ENCODE measurements at places on chromosomes 7 and 10.

GRCh38 chr10:71433768-71434744 lies 37.3 kb downstream of the CDH23 start:
- no peak for DNase-seq

DNA sequence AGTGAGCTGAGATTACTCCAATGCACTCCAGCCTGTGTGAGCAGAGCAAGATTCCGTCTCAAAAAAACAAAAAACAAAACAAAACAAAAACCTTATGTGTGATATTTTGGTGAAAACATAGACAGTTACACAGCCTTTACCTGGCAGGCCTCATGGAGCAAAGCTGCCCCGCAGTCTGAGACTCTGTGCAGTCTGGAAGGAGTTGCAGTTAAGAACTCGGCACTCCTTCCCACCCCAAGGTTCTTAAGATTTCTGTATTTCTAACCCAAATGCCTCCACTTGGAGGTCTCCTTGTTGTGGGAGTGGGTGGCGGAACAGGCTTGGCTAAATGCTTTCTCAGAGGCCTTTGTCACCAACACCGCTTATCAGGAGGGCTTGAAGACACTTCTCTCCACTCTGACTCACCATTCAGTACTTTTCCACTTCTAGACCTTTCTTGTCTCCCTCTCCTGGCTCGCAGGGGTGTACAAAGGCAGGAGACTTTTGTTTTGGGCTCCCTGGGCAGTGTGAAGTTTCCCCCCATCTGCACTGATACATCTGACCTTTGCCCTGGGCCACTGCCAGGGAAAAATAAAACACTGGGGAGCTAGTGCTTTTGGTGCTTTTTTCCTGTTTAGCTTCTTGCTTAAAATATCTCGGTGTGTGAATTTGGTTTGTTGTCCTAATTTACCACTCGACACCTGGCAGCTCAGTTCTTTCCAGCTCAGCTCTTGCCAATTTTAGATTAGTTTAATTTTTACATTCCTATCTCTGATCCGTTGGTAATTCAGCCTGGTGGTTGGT lies 51.3 kb upstream of the MAGI2 start:
- no peak for DNase-seq

GRCh38 chr10:85619832-85620231 lies 746.8 kb downstream of the GRID1 start:
- DNase-seq = no peak

- DNase-seq = no peak
Observed at GRCh38 chr7:75573477-75574019, 81.4 kb downstream of the SPDYE5 start.

DNA sequence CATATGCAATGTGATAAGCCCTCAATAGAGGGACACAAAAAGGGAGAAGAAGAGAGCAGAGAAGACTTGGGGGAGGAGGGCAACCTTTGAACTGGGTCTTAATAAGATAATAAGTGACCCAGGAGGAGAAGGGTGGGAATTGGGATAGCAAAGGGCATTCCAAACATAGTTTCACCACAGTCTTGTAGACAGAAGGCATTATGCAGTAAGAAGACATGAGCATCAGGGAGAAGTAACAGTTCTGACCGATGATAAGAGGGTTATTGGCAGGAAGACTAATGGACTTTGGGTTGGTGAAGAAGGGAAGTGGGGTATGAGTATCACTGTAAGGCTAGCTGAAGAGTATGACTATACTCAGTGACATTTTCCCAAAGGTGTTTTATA lies 63.6 kb downstream of the TES start:
- DNase-seq = no peak

DNA sequence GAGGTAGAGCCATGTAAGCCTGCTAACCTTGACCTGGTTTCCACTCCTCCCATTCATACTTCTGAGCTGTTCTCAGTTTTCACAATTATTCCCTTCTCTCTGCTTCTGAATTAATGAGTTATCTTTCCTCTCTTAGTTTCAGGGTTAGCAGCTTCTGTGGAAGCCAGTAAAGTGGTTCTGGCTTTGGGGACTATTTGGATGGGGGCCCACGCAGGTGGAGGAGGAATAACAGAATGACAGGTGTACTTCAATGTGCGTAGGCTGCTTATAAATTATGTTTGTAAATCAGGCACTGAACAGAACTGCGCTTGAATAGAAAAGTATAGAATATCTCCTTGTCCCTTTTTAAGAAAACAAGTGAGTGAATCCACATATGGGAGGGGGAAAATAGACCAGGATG lies 128.9 kb upstream of the GAD2 start:
- no peak for DNase-seq

- no peak for DNase-seq
Observed at GRCh38 chr10:4740471-4740870, 85.5 kb upstream of the AKR1E2 start.

- DNase-seq = peak; percentile 65
Observed at GRCh38 chr7:156515911-156516790, 124.4 kb upstream of the RNF32 start.

DNA sequence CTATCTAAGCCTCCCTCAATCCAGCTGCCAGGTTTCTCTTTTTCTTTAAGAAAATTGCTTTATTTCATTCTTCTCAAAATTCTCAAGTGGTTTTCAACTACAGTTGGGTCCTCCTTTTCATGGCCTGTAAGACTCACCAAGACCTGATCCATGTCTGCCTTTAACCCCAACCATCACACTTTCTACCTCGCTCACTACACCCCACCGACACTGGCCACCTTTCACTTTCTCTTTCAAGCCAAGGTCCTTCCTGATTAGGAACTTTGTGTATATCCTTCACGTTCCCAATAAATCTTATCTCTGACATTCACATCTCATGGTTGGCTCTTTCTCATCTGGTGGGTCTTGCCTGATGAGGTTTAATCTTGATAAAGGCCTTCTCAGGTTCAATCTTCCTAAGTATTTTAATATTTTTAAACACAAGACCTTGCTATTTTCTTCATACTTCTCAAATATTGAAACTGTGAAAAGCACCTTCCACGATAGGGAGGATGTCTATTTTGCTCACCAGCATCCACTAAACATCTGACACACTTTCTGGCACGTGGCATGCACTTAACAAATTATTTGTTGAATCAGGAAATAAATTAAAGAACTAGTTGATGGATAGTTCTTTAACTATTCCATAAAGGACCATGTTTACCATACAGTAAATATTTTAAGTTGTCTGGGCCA lies 624.8 kb downstream of the GRID1 start:
- DNase-seq = no peak

DNA sequence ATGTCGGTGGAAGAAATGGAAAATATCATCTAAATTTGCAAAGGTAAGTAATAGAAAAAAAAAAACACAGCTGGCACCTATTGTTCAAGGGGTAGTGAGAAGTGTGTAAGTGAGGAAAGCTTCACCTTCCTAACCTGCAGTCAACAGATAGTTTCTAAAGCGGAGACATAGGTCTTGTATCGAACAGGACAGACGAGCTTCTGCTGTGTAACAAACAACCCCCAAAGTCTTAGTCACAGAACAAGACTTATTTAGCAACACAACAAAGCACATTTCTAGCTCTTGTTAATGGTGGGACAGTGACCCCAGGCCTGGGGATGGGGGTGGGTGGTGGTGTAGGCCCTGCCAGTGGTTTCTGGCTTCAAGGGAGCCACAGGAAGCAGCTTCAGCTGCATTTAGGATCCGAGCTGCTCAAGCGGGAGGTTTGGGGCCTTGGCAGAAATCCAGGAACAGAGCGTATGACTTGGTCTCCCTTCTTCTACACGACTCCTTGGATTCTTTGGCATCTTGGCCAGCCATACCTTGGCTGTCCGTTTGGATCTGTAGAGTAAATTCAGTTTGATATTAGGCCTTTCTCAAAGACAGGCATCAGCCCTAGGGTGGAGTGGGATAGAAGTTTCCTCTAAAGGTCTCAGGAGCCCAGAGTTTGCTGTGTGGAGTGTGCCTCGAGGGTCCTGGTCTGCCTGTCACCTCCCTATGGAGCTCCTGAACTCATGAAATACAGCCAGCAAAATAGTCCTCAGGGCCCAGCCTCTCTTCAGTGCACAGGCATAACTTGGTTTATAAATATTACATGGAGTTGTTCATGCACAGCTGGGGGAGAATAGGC lies 56.9 kb upstream of the SHH start:
- no peak for DNase-seq

DNA sequence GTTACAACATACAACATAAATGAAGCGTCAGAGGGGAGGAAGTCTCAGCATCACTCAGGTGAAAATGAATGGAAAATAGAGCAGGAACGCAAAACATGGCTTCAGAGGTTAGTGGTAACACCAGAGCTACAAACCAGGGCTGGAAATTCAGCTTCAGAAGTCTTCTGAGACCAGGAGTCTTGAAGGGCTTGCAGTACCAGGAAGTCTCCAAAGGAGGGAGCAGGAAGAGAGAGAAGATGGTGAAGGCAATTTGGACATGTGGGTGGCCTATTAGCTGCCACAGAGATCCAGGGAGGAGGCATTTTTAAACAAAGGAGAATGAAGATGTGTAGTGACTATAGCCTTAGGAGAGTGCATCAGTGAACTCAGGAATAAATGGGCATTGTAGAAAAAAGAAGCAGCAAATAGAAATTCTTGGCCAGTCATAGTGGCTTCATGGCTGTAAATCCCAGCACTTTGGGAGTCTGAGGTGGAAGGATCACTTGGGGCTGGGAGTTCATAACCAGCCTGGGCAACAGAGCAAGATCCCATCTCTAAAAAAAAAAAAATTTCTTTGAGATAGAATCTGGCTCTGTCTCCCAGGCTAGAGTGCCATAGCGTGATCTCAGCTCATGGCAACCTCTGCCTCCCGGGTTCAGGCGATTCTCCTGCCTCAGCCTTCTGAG lies 9.3 kb upstream of the TET1 start:
- DNase-seq = peak; percentile 62

DNA sequence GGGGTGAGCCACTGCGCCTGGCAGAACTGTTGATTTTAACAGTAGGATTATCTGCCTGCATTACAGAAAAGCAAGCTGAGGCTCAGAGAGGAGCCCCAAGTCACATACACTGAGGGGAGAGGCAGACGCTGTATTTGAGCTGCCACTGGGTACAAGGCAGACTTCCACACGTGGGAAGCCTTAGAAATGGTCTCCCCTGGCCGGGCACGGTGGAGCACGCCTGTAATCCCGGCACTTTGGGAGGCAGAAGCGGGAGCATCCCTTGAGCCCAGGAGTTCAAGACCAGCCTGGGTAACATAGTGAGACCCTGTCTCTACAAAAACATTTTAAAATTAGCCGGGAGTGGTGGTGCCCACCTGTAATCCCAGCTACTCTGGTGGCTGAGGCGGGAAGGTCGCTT lies 902 bp upstream of the FZD9 start:
- no peak for DNase-seq

DNA sequence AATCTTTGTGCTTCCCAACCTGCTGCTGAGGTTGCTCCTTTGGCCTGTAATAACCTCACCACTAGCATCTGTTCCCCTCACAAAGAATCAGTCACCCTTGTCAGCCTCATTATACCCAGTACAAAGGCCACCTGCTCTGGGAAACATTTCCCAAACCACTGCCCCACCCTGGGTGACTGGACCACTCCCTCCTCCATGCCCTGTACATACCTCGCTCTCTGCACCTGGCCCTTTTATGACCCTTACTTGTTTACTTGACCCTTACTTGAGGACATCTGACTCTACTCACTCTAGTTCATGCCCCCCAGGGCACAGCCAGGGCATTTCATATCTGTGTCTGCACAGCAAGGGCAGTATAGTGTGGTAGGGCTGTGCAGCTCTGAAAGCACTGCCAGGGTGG lies 21.4 kb upstream of the AOC1 start:
- no peak for DNase-seq

GRCh38 chr7:47333554-47333887 lies 248.4 kb downstream of the TNS3 start:
- DNase-seq = no peak

- DNase-seq = no peak
Observed at GRCh38 chr7:6442114-6442513, 5.6 kb downstream of the DAGLB start.

DNA sequence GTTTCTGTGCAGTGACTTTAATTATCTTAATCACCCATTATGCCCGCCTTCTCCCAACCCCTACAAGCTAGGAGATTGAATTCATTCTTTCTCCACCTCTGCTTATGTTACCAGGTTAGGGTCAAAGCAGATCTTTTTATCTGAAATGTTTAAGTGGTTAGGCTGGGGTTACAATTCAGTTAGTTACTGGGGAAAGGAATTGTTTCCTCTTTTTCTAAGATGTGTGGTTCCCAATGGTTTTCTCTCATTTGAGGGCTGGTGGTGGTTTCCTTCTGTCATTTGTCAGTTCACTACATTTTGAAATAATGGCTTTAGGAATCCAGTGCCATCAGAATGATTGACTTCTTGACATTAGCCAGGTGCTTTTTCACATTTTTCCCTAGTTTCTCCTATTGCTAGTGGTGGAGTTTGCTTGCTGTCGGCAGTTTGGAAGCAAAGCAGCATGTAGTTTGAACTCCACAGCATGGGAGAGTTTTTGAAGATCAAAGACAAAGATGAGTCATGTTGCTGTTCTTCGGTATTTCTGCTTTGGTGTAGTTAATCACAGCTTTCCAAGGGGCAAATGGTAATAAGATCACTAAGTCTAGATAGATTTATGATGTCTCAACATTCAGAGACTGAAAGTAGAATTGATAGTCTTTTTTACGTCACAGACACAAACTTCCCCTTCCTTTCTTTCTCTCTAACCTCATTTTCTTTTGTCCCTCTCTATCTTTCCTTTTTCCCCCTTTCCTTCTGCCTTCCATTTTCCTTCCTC lies 168.2 kb downstream of the SND1 start:
- DNase-seq = no peak

DNA sequence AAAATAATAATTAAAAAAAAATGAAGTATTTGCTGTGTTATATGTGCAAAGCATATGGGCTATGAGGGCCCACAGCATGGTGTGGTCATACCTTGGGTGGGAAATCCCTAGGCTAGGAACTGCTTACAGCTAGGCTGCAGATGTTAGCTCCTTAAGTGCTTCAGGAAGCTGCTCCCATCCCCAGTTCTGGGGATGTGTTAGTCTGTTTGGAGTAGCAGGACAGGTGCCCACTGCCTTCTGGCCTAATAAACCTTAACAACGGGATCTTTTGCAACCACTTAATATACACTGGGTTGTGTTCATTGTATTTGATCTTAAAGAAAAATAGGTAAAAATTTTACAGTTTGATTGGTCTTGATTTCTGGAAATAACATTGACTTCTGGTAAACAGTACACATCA lies 46.3 kb downstream of the HK1 start:
- no peak for DNase-seq

DNA sequence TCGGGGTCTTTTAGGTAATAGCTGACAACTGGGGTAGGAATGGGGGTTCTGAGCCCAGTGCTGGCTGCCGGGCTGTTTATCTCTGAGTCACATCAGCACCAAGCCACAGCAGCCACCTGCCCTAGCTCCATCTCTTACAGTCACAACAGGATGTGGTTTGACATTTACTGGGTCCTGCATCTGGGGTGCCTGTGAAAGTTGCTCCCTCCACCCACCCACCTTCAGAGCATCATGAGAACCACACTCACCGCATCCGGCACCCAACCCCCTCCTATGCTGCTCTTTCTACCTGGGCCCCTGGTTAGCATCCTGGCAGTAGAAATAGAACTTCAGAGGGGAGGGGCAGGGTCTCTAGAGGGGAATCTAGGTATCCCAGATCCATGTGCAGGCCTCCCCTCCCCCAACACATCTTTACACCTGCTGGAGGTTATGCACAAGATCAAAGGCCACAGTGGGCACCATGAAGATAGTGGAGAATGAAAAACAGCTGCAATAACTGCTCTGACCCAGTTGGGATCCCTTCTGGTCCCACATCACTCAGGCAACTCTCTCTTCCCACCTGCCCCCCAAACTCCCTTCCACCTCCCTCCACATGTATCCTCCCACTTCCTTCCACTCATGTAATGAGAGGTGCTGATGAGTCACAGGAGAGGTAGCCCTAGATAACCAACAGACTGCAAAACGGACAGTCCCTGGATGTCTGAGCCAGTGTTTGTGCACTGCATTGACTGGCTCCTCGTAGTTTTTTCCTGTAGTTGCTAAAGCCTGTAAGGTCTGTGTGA lies 38.2 kb downstream of the PRSS2 start:
- DNase-seq = no peak

All from globus pallidus (tissue), 1 donor.